Stimulated activated CD8-positive, alpha-beta memory T cell treated with anti-CD3 and anti-CD28 coated beads, Interleukin-4, amount 100 ng/mL, for 1 hour (primary cell): ENCODE measurements at places on chromosomes 3 and 15.

- no peak for DNase-seq
Observed at GRCh38 chr15:99121691-99122410, 17.0 kb downstream of the SYNM start.

- no peak for DNase-seq
Observed at GRCh38 chr3:97579365-97579764, 185.2 kb upstream of the ARL6 start.

DNA sequence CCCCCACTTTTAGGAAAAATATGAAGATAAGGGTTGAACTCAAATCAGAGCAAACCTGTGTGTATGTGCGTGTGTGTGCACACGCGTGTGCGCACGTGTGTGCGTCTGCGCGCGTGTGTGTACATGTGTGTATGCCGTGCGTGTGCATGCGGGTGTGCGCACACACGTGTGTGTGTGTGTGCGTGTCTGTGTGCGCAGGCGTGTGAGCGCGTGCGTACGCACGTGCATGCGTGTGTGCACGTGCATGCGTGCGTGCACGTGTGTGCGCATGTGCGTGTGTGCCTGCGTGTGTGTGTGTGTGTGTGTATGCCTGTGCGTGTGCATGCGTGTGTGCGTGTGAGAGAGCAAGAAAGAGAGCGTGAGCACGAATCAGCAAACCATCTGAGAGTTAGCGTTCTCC is 20.7 kb downstream of the TNK2 start:
- no peak for DNase-seq

DNA sequence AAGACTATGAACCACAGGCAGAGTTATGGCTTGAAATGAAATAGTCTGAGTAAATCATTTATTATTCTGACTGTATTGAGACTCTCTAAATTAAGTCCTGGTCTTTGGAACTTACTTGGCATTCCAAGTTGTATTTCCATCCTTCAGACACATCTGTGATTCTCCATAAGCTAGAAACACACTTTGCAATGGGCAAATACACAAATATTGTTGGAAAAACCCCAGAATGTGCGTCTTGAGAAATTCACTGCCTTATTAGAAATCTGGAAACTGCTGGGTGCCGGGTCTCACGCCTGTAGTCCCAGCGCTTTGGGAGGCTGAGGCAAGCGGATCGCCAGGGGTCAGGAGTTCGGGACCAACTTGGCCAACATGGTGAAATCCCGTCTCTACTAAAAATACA is 87.8 kb downstream of the WWTR1 start:
- DNase-seq, result no peak

DNA sequence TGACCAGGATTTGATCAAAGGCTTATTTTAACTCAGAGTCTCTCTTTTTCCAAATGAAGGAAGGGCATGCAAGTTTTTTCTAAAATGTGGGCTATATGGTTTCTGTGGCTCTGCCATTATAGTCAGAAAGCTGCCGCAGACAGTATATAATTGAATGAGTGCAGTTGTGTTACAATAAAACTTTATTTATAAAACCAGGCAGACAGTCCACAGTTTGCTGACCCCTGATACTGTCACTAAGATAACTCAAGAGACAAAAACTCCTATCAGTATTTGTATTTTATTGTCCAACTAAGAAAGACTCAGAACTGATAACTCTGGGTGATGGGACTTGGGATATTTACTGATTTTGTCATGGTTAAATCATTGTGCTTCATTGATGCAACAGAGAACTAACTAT is 4.9 kb downstream of the ALDH1A2 start:
- DNase-seq, result no peak
